Large intestine (tissue), 12 donors: ENCODE measurements at places on chromosomes 1 and 21. TPM values are rescaled to one million over a fixed set of nuclear protein-coding genes. Genes with fewer than 3 reads are reported as not detected.

Gene AADACL4
- not detected for polyA plus RNA-seq

Gene CCDC27
- polyA plus RNA-seq: 0.03 TPM

Gene DDAH1
- 115 TPM for polyA plus RNA-seq

Gene TFF3
- 585 TPM for polyA plus RNA-seq

Gene CTTNBP2NL
- polyA plus RNA-seq: 21.6 TPM

Gene ST7L
- 18.4 TPM for polyA plus RNA-seq

Gene AKR7A3
- polyA plus RNA-seq: 3.2 TPM

Gene PLPP3
- polyA plus RNA-seq: 74.8 TPM

Gene ATP5PF
- 240 TPM for polyA plus RNA-seq

Gene HSD3B2
- polyA plus RNA-seq: 0.72 TPM

Gene FYB2
- polyA plus RNA-seq: 10.8 TPM

Gene IGSF21
- 0.54 TPM for polyA plus RNA-seq

Gene KCNE2
- polyA plus RNA-seq: 0.37 TPM

Gene SPRR2G
- polyA plus RNA-seq: not detected

Gene LAMC2
- polyA plus RNA-seq: 33.4 TPM

Gene NEK2
- 11.1 TPM for polyA plus RNA-seq

Gene HHIPL2
- 0.79 TPM for polyA plus RNA-seq

Gene NBPF4
- not detected for polyA plus RNA-seq

Gene CD48
- 8.6 TPM for polyA plus RNA-seq

Gene ANKRD35
- 0.93 TPM for polyA plus RNA-seq

Gene ADORA1
- polyA plus RNA-seq: 0.55 TPM

Gene TMEM82
- 15.6 TPM for polyA plus RNA-seq

Gene CCDC17
- polyA plus RNA-seq: 0.88 TPM

Gene CHRM3
- 9.5 TPM for polyA plus RNA-seq

Gene KCNH1
- polyA plus RNA-seq: 0.25 TPM
